M059J (cell line): ENCODE measurements at places on chromosomes 6 and 20. TPM values are rescaled to one million over a fixed set of nuclear protein-coding genes. Genes with fewer than 3 reads are reported as not detected.

RAET1L gene
- 0.42 TPM in 1 of 2 replicates, not detected in the other for total RNA-seq

KCNG1 gene
- 2.4 and 4.5 TPM in 2 replicates for total RNA-seq

GJE1 gene
- total RNA-seq, result not detected in 2 replicates

RIPPLY2 gene
- not detected in 2 replicates for total RNA-seq

TRIM10 gene
- total RNA-seq, result not detected in 2 replicates

TMEM14C gene
- total RNA-seq, result 158 and 204 TPM in 2 replicates

RBPJL gene
- not detected in 2 replicates for total RNA-seq

STMND1 gene
- total RNA-seq, result not detected in 2 replicates

TCP11 gene
- not detected in 2 replicates for total RNA-seq

ADGRG6 gene
- 8.1 and 8.8 TPM in 2 replicates for total RNA-seq
